ENCODE measurements at places on chromosomes 2 and 18.

DNA sequence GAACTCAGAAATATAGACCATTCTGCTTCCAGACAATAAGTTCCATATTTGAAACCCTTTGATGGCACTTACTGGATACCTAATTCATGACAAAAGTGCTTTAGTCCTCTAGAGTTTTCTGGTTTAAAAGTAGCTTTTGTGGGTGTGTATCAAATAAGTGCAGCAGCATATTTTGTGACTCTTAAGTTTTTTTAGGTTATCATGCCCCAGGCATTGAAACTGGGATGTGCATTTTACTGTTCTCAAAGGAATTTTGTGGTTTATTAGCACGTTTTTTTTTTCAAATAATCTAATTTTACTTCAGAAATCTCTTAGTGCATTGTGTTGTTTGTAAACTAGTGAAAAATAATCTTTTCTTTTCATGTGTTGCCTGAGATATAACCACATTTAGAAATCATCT lies 1.5 kb downstream of the XRCC5 start:
- no peak for DNase-seq

GRCh38 chr2:207401338-207401737 lies 128.4 kb upstream of the CREB1 start:
- DNase-seq = no peak

DNA sequence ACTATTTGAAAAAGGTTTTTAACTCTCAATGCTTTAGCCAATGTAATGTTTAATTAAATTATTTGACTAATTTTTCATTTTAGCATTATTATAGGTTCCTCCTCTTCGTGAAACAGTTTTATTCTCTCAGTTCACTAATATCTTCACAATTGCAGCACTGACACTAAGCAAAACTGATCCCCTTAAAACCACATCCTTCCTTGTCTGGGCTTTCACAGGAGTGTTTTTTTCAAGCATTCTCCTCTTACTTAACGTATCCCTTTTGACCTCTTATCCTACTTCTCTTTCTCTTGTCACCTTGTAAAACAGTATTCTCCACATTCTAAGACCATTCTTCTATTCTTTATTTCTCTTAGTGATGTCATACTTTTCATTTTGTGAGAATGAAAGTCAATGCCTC lies 112.8 kb downstream of the DSC3 start:
- no peak for DNase-seq

- DNase-seq = no peak
These were observed 94.9 kb downstream of the RNF152 start for GRCh38 chr18:61797696-61798590.

DNA sequence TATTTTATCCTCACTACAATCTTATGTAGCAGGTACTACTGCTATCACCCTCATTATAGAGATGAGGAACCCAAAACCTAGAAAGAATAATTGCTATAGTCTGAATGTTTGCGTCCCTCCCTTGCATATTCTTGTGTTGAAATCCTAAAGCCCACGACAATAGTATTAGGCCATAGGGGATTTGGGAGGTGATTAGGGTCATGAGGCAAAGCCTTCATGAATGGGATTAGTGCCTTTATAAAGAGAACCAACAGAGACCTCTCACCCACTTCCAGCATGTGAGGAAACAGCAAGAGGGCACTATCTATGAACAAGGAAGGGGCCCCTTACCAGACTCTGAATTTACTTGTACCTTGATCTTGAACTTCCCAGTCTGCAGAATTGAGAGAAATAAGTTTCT lies 500.3 kb upstream of the FAM98A start:
- DNase-seq = no peak

- DNase-seq = no peak
These were observed 119.0 kb upstream of the ZFP36L2 start for GRCh38 chr2:43345391-43345813.
